ENCODE measurements at places on chromosomes 4 and X.

DNA sequence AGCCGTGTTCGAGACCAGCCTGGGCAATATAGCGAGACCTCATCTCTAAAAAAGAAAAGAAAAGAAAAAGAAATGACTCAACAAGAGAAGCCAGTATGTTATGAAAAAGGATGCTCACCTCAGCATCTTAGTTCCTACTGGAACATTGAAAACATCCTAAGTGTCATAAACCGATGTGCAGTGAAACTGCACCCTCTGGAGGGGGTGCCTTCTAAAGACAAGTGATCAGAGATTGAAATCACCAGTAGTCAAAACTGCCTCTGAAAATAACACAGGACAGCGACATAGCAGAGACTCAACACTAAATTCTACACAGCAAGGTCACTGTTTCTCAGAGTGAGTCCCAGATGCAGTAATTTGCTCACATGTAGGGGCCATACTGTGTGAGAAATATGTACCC is 28.0 kb upstream of the ATP6AP2 start:
- DNase-seq = no peak

DNA sequence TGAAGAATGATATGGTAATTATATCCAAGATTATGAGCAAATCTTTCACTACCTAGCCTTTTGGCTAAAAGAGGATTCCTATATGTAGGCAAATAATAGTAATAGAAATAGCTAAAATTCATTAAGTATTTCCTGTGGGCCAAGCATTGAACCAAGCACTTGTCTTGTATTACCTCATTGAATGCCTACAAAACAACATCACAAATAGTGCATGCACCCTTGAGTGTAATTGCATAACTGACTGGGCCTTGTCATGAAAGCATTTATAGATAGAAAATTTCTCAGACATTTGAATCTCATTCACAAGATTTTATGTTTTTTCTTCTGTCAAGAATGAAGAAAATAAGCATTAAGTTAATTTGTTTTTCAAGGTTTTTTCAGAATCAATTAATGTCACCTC is 3.9 kb upstream of the HPGDS start:
- no peak for DNase-seq

- DNase-seq = no peak
Observed at GRCh38 chrX:16771483-16772398, 14.5 kb upstream of the TXLNG start.

DNA sequence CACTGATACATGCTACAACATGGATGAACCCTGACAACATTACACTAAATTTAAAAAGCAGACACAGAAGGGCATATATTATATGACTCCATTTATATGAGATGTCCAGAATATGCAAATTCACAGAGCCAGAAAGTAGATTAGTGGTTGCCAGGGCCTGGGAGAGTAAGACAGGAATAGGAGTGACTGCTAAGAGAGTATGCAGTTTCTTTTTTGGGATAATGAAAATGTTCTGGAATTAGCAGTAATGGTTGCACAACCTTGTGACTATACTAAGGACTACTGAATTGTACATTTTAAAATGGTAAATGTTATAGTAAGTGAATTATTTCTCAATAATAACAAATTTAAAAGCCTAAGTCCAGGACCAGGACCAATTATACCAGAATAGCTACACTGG is 29.5 kb upstream of the NUP54 start:
- no peak for DNase-seq

- no peak for DNase-seq
Observed at GRCh38 chr4:74990276-74990875, 57.5 kb downstream of the PARM1 start.

DNA sequence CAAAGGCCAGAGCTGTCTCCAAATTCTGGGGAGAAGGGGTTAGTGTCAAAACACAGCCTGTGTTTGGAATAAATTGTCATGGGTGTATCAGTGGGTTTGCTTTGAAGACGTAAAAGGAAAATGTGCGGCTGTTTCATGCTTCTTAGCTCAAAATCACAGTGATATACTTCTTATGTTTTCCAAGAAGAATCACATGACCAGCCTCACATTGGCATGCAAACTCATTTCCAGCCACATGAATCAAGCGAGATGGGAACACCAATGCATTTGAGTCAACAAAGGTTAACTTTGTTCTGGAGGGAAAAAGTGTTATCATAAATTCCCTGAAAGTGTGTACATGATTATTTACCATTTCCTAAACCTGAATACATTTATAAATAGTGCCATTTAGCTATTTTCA is 19.0 kb upstream of the SPP1 start:
- DNase-seq = no peak

GRCh38 chr4:5218376-5219069 is 167.2 kb downstream of the STK32B start:
- no peak for DNase-seq

GRCh38 chr4:77047037-77047436 is 28.8 kb downstream of the CCNI start:
- no peak for DNase-seq

GRCh38 chr4:82045267-82045666 is 328.5 kb downstream of the HNRNPD start:
- DNase-seq = no peak
